IMR-90 (cell line): ENCODE measurements at places on chromosomes 6 and 20. TPM values are rescaled to one million over a fixed set of nuclear protein-coding genes. Genes with fewer than 3 reads are reported as not detected.
A peak's percentile ranks its signal among the peaks of the same experiment; 100 is the strongest.

DNA sequence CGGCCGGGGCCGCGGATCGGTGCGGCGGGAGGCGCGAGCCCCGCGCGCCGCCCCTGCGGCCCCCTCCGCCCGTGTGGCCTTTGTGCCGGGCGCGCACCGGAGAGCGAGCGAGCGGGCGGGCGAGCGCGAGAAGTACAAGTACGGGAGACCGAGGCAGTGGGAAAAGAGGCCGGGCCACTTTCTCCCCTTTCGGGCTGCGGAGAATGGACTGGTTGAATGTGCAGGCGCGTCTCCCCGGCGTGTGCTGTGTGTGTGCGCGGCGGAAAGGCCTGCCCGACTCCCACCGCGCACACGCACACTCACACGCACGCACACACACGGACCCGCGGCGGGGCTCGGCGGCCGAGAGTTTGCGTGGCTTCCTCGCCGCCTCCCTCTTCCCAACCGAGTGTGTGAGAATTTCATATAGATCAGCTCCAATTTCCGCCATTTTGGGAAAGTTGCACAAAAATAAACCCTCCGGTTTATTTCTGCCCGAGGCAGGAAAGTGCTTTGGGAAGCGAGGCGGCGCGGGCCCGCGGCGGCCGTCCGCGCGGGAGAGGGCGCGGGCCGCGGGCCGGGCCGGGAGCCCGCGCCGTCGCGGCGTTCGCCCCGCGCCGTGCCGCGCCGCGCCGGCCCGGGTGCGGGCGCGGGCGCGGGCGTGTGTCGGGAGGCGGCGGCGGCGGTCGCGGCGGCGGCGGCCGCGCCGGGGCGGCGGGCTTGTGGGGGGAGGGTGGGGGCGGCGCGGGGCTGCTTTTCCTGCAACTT is 1.1 kb downstream of the L3MBTL3 start:
- DNase-seq = peak; percentile 37

- no peak for DNase-seq
Observed at GRCh38 chr6:8855411-8855810, 420.1 kb upstream of the SLC35B3 start.

GRCh38 chr6:7554533-7555275 is 13.2 kb downstream of the DSP start:
- no peak for DNase-seq

DNA sequence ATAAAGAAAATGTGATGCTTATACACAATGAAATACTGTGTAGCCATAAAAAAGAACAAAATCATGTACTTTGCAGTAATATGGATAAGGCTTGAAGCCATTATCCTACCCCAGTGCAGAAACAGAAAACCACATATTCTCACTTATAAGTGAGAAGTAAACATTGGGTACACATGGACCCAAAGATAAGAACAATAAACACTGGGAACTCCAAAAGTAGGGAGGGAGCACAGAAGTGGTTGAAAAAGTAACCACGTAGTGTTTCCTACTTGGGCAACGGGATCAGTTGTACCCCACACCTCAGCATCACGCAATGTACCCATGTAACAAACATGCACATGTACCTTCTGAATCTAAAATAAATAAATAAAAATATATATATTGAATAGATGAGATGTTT is 8.2 kb downstream of the IRAK1BP1 start:
- DNase-seq = no peak

DNA sequence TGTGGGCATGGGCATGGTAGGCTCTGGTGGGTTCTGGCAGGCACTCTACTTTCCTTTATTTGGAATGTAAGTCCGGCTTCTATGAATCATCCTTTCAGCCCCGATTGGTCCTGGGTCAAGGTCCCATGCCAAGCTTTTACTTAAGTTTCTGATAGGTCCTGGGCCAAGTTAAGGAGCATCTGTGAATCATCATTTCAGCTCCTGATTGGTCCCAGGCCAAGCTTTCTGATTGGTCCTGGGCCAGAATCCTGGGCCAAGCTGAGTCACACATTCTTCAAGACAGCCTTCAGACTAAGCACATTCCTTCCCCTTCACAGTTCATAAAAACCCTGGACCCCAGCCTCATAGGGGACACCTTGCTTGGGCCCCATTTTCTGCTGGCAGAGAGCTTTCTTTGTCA is 231.0 kb upstream of the EYS start:
- DNase-seq = no peak

The KCNG1 gene
- polyA plus RNA-seq = 51.4 and 54.6 TPM in 2 replicates

- DNase-seq = no peak
Observed at GRCh38 chr6:19802656-19803055, 34.5 kb upstream of the ID4 start.

The TMC2 gene
- polyA plus RNA-seq = not detected in 2 replicates

- DNase-seq = no peak
Observed at GRCh38 chr6:22906091-22906549, 336.8 kb downstream of the HDGFL1 start.

- no peak for DNase-seq
Observed at GRCh38 chr6:101231606-101232235, 161.8 kb upstream of the GRIK2 start.

DNA sequence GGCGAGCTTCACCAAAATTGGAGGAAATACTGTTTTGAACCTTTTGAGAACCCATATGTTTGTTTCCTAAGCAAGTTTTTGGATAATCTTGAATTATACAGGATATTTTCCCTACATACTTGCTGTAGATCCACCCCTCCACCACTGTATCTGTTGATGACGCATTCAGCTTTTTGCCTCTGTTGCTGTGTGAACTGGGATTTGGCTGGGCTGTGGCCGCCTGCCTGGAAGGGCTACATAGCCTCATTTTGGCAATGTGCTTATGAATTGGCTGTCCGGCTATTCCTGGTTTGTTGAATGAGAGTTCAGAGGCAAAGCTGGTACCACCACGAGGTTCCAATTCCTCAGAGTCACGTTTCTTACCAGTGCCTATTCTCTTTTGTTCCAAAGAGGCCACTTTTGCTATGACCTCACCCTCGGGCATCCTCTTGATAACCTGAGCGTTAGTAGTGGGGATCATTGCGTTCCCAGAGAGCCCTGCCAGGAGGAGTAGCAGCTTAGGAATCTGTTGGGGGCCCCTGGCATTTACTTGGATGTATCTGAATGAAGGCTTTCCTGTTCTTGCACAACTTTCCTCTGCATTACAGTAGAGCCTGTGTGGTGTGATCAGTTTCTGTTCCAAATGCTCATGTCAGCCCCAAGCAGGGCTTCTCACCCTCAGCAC is 6.4 kb downstream of the FAM83D start:
- peak; percentile 70 for DNase-seq

The TMEM200A gene
- 19.4 and 22.8 TPM in 2 replicates for polyA plus RNA-seq

DNA sequence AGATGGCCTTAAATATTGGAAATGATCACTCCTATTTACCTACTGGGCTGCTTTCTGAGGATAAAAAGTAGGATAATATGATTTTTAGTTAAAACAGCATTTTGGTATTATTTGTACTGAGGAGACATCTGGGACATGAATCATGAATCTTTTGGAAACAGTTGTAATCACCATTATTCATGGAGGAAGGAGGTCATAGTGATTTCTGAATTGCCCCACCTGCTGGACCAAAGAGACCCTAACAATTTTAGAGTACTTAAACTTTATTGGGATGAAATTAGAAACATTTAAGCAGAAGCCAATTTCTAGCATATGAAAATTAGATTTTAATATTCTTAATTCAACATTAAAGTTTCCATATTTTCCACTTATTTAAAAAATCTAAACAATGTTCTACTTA is 108.4 kb upstream of the SIM1 start:
- peak; percentile 65 for DNase-seq

The PTCRA gene
- polyA plus RNA-seq = not detected in 2 replicates

- peak; percentile 30 for DNase-seq
Observed at GRCh38 chr6:85594197-85594930, 706 bp upstream of the SNX14 start.

The DEK gene
- polyA plus RNA-seq = 37.1 and 37.4 TPM in 2 replicates

DNA sequence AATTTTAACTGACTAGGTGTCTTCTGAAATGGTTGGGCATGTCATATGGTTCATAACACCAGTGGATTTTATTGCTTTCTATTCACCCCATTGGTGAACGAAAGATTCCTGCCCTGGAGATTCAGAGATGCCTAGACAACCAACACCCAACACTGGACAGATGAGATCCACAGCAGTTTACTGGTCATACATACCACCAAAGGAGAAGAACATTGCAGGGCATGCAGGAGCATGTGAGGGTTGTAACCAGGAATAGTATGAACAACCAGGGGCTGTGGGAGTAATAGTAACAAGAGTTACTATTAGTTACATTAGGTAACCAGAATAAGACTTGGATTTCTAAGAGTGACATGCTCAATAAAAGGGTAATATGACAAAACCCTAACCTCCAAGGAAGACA is 77.8 kb upstream of the FABP7 start:
- DNase-seq = no peak

- DNase-seq = peak; percentile 47
Observed at GRCh38 chr6:83055366-83055964, 10.2 kb downstream of the UBE3D start.

DNA sequence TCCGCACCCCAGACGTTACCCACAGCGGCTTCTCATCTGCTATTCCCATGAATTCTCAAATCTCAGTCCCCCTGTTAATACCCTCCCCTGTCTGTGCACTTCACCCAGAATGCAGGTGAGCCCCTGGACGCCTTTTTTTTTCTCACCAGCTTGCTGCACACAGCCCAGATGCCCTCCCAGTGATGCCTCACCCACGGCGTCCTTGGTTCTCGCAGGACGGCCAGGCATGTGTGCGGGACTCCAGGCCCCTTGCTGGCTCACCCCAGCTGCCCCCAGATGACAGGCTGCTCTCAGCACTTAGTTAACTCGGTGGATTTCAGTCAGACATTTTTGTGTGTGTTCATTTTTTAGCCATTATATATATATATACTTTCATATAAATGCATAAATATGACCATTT is 25.4 kb upstream of the PI16 start:
- no peak for DNase-seq

DNA sequence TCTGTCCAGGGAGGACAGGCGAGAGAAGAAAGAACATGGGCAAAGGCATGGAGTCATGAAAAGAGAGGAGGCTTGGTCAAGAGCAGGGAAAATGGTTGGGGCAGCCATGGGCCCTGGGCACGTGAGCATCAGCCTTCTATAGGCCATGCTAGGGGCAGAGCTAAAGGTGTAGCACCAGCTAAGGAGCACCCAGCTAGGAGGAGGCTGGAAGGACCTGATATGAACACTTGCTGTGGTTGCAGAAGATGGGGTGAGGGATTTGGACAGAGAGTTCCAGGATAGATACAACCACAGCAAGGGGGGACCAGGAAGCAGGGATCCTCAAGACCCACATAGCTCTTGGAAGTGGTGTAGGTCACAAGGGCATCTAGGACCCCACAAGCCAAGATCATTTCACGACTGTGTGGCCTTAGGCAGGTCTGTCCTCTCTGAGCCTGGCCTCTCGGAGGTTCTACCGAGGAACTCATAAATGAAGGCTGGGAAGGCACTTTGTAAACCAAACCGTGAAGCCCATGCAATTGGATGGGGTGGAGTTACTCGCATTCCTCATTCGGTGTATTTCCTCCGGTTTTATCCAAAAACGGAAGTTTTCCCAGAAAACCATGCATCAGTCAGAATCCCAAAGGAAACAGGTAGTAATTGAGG is 74.0 kb upstream of the TOP1 start:
- no peak for DNase-seq

- DNase-seq = no peak
Observed at GRCh38 chr6:1200081-1200408, 111.9 kb upstream of the FOXQ1 start.

- DNase-seq = no peak
Observed at GRCh38 chr6:151291722-151292059, 51.9 kb downstream of the AKAP12 start.

- DNase-seq = no peak
Observed at GRCh38 chr6:144325232-144325631, 40.1 kb downstream of the UTRN start.

GRCh38 chr20:13567663-13568062 is 71.1 kb downstream of the TASP1 start:
- no peak for DNase-seq

The BPI gene
- 0.05 and 0.06 TPM in 2 replicates for polyA plus RNA-seq

The OTOR gene
- polyA plus RNA-seq = not detected in 2 replicates

The RGS17 gene
- 0.53 and 0.75 TPM in 2 replicates for polyA plus RNA-seq

DNA sequence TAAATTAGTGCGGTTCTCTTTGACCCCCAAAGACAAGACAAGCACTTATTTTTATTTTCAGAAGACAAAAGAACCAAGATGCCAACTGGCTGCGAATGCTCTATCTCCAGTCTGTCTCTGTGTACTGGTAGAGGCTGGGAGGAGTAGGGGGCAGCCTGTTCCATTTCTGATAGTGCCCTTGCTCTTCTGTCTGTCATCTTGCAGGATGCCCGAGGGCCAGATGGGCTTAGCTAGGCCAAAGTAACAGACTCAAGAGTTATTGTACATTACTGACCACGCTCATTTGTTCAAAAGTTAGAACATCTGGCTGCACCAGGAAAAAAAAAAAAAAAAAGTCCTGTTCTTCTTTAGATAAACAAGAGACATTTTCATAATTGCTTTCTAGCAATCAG is 198.1 kb upstream of the UST start:
- no peak for DNase-seq

GRCh38 chr20:32592022-32592421 is 6.9 kb upstream of the NOL4L start:
- no peak for DNase-seq

- no peak for DNase-seq
Observed at GRCh38 chr6:19692506-19693298, 144.5 kb upstream of the ID4 start.
